NCI-H2227 treated with DMSO at 0.1 percent for 48 hours (cell line): ENCODE measurements at places on chromosomes 3 and 15.

DNA sequence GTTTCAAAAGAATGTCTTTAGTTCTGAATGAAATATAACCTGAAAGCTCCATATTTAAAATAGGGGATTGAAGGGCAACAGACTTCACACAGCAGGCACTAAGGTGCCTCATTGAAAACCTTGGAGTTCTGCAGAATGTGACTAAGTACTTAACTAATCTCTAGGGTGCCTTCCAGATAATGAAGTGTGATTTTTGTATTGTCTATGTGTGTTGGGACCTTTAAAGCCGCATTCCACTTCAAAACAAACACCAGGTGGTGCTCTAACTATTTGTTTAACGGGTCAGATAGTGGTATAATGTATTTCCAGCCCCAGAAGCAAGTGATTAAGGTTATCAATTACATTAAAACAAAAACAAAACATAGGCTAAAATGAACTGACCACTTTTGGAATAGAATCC is 28.0 kb downstream of the TFG start:
- DNase-seq, result no peak

- no peak for DNase-seq
Observed at GRCh38 chr3:196344663-196345062, 6.5 kb upstream of the TM4SF19 start.

GRCh38 chr3:166324401-166324800 is 487.2 kb upstream of the BCHE start:
- DNase-seq, result no peak

DNA sequence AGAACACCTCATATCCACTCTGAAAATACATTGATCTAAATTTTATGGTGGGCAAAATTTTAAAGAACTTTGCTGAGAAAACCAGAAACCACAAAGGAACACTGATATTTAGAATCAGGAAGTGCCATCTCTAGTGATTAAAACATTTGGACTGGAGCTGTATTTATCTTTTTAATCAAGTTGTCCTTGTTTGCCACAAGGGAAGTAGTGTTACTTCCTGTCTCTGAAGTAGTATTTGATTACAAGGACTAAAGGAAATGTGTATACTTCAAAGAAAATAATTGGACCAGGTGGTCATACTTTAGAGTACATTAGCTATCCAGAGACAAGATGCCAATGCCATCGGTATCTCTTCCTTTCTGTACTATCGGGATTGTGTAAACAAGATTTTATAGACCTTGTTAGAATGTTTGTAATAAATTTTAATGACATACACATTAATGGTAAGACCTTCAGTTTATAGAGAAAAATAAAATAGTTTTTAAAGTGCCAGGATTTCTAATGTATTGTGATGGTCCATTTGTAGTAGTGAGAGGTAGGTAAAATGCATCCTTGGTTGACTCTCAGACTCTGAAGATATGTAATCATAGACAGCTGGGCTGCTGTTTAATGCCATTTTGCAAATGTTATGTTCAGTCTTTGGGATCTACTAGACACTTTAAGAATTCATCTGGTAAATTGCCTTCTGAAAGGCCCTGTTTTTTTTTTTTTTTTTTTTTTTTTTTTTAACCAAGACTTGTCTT is 131.9 kb downstream of the B3GALNT1 start:
- no peak for DNase-seq

- DNase-seq, result no peak
Observed at GRCh38 chr3:87272718-87273341, 3.6 kb downstream of the POU1F1 start.

DNA sequence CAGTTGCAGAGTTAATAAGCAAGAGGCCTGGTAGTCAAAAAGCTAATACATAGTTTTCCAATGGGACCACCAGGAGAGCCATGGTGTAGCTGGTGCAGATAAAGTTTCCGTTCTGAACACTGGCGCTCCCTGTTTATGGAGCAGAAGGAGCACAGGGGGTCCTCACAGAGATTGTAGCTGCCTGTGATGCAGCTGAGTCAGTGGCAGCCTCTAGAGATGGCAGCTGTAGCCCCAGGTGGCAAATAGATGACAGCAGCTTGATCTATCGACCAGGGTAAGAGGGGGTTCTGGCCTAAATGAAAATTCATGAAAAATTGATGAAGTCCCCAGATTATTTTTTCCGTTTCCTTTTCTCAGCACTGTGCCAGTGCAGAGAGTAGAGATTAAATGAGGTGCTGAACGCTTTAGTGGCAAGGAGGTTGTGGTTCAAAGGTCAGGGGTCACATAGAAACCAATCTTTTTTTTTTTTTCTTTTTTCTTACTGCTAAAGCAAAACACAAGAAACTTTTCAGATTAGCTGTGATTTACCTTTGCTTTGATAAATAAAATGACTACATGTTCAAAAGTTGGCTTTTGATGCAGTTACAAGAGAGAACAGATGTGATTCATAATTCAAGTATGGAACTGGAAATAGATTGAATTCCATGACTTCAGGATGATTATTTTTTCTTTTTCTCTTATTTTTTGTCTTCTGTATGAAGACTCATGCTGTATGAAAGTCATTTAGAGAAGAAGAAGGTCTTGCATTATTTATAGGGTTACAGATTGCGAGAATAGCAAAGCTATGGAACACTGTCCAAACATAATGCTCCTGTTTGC is 63.3 kb downstream of the ROBO2 start:
- no peak for DNase-seq

DNA sequence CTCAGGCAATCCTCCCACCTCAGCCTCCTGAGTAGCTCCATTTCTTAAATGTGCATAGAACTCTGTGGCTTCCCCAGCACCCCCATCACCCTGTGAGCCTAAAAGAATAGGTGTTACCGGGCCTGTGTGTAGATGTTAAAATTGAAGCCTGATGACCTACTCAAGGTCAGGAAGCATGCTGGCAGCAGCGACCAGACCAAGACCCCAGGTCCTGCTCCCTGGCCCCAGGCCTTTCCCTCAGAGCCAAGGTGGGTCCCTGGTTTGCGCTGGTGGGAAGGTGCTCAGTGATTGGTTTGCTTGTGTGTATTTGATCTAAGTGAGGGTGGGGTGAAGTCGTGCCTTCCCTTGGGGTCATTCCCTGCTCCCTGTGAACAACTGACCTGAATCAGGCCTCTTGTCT is 18.4 kb upstream of the CRABP1 start:
- DNase-seq, result no peak

- no peak for DNase-seq
Observed at GRCh38 chr3:54891540-54891897, 36.3 kb downstream of the LRTM1 start.

- no peak for DNase-seq
Observed at GRCh38 chr15:46312133-46312740, 677.4 kb downstream of the SQOR start.

GRCh38 chr3:61358364-61358763 is 107.1 kb upstream of the FHIT start:
- no peak for DNase-seq

GRCh38 chr3:13718436-13718835 is 161.4 kb downstream of the WNT7A start:
- DNase-seq, result no peak

DNA sequence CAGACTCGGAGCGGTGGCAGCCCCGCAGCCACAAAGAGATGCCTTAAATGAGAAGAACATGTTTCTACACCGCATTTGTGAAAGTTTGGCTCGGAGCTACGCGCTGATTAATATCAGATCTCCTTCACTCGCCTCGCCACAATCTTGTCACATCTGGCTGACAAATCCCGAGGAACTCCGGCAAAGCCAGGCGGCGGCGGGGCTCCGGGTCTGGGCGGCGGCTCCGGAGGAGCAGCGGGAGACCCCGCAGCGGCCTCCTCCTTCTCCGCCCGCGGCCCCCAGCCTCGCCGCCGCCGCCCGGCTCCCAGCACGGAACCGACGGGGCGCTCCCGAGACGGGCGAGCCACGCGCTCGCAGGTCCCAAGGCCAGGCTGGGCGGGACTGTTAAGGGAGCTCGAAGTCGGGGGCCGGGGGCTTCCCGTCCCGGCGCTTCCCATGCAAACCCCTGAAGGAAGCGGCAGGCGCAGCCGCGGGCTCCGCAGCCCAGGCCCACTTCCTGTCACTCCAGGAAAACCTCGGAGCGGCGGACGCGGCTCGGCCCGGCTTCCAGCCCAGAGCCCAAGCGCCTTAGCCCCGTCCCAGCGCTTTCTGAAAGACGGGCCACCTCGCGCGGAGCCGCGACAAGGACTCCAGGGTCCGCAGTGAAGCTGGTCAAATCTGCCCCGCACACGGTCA is 1.2 kb downstream of the BNC1 start:
- DNase-seq, result no peak

- peak; percentile 73 for DNase-seq
Observed at GRCh38 chr15:68277131-68277602, 378 bp upstream of the FEM1B start.

DNA sequence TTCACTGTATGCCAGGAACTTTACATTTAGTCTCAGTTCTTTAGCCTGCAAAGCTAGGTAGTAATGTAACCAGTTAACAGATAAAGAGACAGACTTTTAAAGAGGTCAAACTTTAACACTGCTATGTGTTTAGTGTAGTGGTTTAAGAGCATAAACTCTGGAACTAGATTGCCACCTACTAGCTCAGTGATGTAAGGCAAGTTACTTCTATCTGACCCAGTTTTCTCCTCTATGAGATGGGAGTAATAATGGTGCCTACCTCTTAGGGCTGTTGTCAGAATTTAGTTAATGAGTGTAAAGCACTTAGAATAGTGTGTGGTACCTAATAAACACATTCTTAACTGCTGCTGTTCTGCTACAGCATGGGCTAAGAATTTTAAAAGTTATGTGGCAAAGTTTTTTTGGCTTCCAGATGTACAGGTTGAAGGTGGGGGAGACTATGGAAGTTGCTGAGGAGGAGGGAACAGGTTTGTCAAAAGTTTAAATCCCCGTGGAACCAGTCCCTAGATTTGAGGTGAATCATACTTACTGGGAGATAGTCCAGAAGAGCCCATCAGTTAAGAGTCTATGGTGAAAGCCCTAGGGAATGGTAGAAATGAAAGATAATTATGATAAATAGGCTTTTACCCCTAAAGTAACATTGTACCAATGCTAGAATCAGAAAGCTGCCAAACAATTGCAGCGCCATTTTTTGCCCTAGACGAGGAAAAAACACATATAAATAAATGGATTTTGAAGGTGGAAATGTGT is 13.9 kb downstream of the TSC22D2 start:
- no peak for DNase-seq

GRCh38 chr15:69782809-69783208 is 314.9 kb downstream of the TLE3 start:
- no peak for DNase-seq

DNA sequence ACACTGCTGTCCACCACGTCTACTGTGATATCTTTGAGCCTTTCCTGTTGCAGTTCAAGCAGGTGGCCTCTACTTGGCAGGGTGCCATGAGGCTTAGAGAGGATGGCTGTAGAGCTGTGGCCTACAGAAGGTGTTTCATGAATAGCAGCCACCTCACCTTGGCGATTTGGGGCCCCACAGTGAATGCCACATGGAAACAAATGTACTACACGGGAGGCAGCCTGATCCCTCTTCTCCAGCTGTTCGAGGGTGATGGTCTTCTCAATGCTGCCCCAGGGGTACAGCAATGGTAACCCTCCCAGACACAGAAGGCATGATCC is 70.7 kb downstream of the FAM43A start:
- no peak for DNase-seq

DNA sequence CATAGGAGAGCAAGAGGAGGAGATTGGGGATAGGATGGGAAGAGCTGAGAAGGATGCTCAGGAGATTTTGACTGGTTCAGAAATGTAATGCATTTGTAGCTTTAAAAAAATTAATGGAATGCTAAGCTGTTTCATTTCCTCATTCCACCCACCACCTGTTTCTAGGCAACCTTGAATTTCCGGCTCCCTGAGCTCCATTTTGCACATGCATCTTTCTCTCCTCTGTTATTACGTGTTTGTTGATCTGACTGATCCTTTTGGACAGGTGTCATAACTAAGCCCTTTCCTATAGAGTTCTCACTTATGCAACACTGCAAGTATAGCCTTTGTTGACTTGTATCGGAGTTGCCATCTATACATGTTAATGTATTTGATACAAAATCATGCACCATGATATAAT is 4.3 kb downstream of the TMPRSS7 start:
- DNase-seq, result no peak

GRCh38 chr15:40111888-40112287 is 3.2 kb upstream of the BMF start:
- no peak for DNase-seq

DNA sequence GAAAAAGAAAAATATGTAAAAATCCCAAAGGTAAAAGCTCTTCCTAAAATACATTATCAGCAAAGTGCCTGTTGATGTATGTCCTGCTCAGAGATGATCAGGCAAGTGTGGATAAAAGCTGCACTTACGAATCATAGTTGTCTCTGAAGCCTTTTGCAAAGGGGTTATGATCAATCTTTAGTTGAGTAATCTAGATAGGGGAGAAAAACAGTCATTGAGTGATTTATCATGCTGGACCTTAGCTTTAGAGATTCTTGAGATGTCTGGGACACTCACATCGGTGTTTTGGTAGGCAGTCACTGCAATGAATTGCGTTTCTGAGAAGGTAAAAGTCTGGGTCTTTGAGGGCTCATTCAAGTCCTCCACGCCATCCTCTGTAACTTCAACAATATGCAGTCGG is 3.7 kb downstream of the EOMES start:
- no peak for DNase-seq

DNA sequence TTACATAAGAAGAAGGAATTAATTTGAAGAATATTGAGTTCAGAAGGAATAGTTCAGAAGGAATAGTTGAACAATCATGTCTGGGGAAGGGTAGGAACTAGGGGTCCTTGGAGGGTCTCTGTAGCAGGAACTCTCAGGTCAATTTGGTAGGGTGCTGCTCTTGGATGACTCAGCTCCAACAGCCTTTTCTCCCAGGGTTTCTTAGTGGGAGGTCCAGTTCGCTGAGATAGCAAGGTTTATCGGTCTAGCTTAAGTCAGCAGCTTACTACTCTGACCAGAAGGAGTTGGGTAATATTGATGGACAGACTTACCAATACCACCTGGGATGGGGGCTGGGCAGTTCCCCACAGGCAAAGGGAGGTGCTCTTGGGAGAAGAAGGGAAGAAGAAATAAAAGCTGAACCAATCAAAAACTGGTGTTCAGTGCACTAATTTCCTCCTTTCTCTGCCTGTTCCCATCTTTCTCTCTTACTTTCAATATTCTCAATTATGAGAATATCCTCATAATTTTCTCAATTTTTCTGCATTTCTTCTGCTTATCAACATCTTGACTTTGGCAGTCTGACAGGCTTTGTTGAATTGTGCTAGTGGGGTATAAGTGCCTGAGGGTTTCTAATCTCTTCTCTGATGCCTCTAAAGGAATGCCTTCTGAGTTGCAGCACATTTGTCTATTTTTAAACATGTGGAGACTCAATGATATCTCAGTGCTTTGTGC is 14.4 kb upstream of the MITF start:
- no peak for DNase-seq

- no peak for DNase-seq
Observed at GRCh38 chr3:105834768-105835167, 34.0 kb downstream of the CBLB start.

- DNase-seq, result no peak
Observed at GRCh38 chr3:119570229-119570628, 9.1 kb upstream of the ADPRH start.

GRCh38 chr3:117665296-117665695 is 955.7 kb downstream of the TUSC7 start:
- peak; percentile 60 for DNase-seq

DNA sequence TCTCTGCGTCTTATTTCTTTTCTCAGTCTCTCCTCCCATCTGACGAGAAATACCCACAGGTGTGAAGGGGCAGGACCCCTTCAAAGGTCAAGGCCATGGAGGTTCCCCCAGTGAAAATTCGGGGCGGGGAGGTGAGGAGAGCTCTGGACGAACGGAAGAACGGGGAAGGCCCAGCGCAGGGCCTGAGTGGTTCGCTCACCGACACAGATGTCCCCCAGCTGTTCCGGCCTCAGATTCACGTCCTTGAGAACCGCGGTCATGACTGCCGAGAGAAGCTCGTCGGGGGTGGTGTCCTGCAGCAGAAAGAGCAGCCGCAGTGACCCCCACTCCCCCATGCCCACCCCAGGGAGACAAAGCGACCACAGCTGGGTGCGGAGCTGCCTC is 542 bp downstream of the ACAA1 start:
- no peak for DNase-seq
